ENCODE measurements at places on chromosomes 3 and 15. TPM values are rescaled to one million over a fixed set of nuclear protein-coding genes. Genes with fewer than 3 reads are reported as not detected.

The SCN11A gene
- polyA plus RNA-seq = 0.68 TPM

DNA sequence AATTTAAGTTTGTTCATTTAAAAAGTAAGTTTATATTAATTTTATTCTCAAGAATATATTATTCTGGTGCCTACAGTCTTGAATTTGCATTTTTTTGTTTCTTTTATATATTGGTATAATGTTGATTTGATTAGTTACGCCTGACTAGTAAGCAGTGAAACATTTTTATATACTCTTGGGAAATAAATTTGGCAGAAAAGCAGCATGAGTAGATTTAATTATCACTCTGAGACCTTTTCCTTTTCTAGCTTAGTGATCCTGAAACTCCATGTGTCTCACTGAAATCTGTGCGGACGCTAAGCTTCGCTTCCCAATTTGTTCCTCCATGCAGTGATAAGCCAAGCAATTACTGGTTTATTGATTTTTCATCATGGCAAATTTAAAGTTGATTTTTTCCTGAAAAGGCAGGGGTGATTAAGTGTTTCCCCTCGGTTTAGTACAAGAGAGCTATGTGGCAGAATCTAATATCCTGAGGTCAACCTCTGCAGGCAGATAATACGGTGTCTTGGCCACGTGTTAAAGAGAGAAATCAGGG, 87.2 kb upstream of the MLF1 start:
- DNase-seq = no peak

DNA sequence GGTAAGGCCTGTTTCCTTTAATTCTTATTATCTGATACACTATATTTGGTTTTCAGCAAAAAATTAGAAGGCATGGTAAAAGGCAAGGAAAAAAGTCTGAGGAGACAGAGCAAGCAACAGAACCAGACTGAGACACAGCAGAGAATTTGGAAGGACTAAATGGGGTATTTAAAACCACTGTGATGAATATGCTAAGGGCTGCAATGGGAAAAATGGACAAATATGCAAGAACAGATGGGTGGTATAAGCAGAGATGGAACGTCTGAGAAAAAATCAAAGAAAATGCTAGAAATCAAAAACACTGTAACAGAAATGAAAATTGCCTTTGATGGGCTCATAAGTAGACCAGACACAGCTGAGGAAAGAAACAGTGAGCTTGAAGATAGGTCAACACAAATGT, 50.8 kb upstream of the NSMCE3 start:
- no peak for DNase-seq

DNA sequence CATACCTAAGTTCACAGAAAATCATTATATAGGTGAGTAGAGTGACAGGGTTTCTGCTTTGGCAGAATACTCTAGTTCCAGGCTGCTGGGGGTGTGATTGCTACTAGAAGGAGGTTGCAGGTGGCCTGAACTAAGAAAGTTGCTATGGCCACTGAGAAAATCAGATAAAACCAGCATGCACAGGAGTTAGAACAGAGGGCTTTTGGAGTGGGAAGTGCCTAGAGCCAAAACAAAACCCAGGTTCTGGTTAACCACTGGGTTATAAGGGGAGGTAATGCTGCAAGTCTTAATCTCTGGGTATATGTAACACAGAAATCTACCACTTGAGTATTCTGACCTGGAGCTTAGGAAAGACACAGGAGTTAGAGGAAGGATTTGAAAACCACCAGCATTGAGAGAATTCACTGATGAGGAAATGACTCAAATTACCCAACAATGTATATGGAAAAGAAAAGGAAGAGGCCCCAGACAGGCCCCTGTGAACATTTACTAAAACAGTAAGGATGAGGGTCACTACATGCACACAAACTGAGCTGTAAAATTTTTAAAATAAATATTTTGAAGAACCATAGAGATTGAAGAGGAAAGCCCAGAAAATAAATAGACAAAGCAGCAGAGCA, 60.0 kb downstream of the PLOD2 start:
- DNase-seq = no peak

The NPAP1 gene
- polyA plus RNA-seq = 0.20 TPM

GRCh38 chr15:25787855-25788520, 75.1 kb downstream of the ATP10A start:
- no peak for DNase-seq

DNA sequence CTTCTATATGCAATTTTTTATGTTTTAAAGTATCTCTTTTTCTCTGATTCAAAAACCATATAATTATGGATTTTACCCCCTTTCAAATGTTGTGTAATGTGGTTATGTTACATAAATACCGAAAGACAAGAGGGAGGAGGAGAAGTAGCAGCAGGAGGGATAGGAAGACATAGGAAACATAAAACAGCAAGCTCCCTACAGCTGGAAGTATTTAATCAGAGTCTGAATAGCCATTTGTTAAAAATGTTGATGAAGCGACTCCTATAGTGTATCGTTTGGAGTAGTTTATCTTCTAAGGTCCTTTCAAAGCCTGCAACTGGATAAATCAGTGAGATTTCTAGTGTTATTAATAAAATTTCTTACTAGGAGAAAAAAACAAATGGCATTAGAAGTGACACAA, 598.1 kb upstream of the GOLIM4 start:
- DNase-seq = no peak

- DNase-seq = no peak
These were observed 21.2 kb upstream of the NOX5 start for GRCh38 chr15:68993276-68993675.

GRCh38 chr15:57559875-57560274, 31.8 kb upstream of the MYZAP start:
- no peak for DNase-seq

DNA sequence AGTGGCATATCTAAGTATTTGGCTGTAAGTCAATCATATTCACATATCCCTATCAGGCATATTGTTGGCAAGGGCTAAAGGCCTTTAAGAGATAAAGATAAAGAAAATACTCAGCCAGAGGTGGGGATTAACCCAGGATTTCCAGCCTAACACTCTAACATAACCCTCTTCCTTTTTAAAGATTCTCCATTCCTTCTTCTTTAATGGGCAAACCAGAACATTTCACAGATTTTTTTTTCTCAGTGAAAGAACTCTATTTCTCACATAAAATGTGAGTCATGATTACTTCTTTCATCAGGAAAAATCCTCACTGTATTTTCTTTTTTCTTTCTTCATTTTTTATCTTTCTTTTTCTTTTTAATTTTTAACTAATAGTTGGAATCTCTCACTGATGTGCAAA, 200.4 kb downstream of the NR1D2 start:
- DNase-seq = no peak

DNA sequence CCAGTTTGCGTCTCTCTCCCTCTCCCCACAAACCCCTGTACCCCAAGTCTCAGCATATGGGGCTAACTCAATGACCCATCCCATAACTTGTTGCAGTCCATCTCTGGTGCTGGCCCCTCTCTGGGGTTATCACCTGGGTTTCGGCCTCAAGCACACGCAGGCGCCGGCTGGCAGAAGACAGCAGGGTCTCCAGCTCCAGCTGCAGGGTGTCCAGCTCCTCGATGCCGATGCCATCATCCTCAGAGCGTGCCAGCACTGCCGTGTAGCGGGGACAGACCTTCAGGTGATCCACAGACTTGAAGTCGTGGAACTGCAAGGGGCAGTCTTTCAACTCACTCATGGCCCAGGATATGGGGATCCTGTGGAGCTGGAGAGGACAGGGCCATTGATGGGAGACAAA, 1.1 kb downstream of the TADA3 start:
- no peak for DNase-seq

- DNase-seq = no peak
These were observed 981.8 kb downstream of the ROBO2 start for GRCh38 chr3:78021710-78022109.

- DNase-seq = no peak
These were observed 761.3 kb downstream of the AGBL1 start for GRCh38 chr15:86840996-86841395.

- DNase-seq = no peak
These were observed 21.7 kb downstream of the ETFA start for GRCh38 chr15:76289582-76289981.

The ARID3B gene
- 21.1 TPM for polyA plus RNA-seq

The GNAT1 gene
- 0.03 TPM for polyA plus RNA-seq

- no peak for DNase-seq
These were observed 336.7 kb upstream of the FRG2C start for GRCh38 chr3:75327453-75327852.

- DNase-seq = no peak
These were observed 27.3 kb downstream of the SV2B start for GRCh38 chr15:91127236-91127955.

The LMOD3 gene
- 0.07 TPM for polyA plus RNA-seq

DNA sequence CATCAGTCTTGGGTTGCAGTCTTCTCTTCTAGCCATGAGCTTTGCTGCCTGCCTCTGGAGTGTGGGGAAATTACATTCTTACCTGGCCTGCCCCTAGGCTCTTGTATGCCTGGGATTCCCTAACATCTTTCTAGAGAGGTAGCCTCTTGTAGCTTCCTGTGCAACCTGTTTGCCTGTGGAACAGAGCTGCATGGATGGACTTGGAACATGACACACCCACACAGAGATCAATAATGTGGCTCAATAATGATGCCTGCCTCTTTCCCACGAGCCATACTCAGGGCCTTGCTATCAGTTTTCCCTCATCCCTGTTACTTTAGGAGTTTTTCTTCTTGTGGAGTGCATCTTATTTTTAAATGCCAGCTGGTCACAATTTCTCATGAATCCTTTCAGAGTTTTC, 11.4 kb downstream of the CHCHD6 start:
- DNase-seq = no peak

- no peak for DNase-seq
These were observed 380.3 kb upstream of the THBS1 start for GRCh38 chr15:39200586-39200985.

The ARIH1 gene
- 199 TPM for polyA plus RNA-seq

DNA sequence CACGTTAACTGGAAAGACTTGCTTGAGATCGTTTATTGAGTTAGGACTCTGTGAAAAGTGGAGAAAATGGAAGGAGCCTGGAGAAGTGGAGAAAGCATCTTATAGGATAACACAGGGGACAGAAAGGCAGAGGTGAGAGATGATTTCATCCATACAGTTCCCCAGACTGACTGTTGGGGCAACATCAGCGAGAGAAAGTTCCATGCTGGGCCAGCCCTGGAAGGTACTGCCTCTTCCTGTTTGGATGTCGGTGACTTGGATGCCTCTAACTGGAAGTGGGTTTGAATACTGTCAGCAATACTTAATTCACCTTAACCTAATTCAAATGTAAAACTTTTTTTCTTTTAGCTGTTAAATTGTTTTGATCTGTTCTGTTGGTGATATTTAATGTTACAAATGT, 32.3 kb downstream of the ATP13A5 start:
- no peak for DNase-seq

GRCh38 chr3:33438284-33438668, 1.9 kb downstream of the UBP1 start:
- peak; percentile 15 for DNase-seq

The EIF3J gene
- 109 TPM for polyA plus RNA-seq

The UROC1 gene
- 0.06 TPM for polyA plus RNA-seq

The MYD88 gene
- polyA plus RNA-seq = 28.2 TPM

GRCh38 chr3:105866656-105867653, 1.9 kb downstream of the CBLB start:
- DNase-seq = no peak

GRCh38 chr15:33310481-33311311, at the start of gene RYR3:
TSS of gene RYR3 (plus strand) at chr15:33310967. CDS start at chr15:33311046, 79 bp downstream.
- peak; percentile 57 for DNase-seq

DNA sequence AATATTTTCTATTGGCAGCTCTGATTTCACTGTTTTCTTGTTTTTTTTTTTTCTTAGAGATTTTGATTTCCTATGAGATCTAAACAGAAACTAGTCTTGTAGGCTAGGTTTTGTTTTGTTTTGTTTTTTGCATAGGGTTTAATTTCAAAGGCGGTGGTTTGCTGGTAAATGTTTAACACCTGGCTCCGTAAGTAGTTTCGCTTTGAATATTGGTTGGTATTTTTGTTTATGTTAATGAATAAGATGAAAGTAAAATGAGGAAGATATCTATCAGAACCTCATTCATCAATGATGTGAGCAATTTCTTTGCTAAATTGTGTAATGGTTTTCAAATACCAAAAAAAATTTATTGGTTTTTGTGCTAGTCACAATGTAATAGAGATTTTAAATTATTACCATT, 39.7 kb upstream of the TM4SF1 start:
- no peak for DNase-seq

- DNase-seq = no peak
These were observed 8.9 kb upstream of the HAPLN3 start for GRCh38 chr15:88904257-88904623.

GRCh38 chr15:32979710-32980109, 214.8 kb downstream of the FMN1 start:
- peak; percentile 36 for DNase-seq

DNA sequence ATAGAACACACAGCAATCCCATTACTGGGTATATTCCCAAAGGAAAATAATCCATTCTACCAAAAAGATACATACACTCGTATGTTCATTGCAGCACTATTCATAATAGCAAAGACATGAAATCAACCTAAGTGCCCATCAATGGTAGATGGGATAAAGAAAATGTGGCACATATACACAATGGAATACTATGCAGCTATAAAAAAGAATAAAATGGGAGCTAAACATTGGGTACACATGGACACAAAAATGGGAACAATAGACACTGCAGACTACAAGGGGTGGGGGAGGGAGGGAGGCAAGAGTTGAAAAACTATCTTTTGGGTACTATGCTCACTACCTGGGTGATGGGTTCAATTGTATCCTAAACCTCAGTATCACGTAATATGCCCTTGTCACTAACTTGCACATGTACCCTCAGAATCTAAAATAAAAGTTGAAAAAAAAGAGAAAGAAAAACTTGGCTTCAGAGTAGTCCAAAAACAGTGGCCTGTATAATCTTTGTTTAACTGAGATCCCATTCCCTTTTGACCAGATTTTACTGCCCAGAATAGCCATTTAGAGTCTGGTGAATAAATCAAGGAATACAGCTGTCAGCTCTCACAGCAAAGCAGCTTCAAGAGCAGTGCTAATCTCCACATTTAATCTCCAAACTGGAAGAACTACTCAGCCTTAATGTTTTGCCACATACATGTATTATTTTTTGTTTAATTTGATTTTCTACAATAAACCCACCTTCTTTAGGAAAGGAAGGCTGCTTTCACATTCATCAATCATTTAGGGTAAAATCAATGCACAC, 54.5 kb upstream of the XRN1 start:
- DNase-seq = no peak

The DPPA4 gene
- polyA plus RNA-seq = 2.5 TPM

- DNase-seq = no peak
These were observed 34.3 kb upstream of the PIK3CA start for GRCh38 chr3:179113903-179114302.
